ENCODE measurements at places on chromosomes 12 and 14.

- no peak for DNase-seq
Measured at GRCh38 chr12:45839917-45840316, 110.4 kb downstream of the ARID2 start.

- no peak for DNase-seq
Measured at GRCh38 chr14:90812109-90812508, 4.1 kb downstream of the TTC7B start.

- DNase-seq: no peak
Measured at GRCh38 chr14:33668066-33668465, 282.8 kb downstream of the EGLN3 start.

- no peak for DNase-seq
Measured at GRCh38 chr12:100077367-100077766, 65.3 kb downstream of the BLTP3B start.

GRCh38 chr12:89356069-89356665 is 3.9 kb upstream of the DUSP6 start:
- DNase-seq: no peak

DNA sequence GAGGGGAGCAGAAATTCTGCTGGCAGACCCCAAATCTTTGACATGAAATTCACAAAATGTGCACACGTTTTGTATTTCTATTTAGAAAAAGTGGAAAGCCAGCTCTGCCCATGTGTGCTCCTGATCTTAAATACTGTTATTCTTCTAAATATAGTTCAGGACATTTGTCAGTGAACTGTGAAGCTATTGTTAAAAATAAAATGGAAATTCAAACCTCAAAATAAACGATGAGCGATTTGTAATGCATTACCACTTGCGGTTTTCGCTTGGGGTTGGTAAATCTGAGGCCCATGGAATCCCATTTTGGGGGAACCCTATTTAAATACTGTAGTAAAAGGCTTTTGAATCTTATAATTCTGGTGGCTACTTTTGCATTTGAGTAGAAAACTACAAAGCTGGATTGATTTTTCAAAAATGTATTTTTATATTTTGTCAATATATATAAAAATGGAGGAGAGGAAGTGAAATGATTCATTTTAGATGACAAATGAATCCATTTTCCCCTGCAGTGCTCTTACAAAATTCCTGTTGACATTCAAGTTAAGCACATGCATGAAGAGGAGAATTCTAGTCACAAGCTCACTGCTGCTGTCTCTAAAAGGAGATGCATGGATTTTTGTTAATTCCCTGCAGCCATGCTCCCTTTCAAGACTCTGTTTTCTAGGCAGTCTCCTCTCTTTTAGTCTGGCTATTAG is 47.1 kb downstream of the FLRT2 start:
- no peak for DNase-seq

GRCh38 chr12:99600388-99600787 is 47.2 kb upstream of the GARIN6 start:
- DNase-seq: peak; percentile 26

DNA sequence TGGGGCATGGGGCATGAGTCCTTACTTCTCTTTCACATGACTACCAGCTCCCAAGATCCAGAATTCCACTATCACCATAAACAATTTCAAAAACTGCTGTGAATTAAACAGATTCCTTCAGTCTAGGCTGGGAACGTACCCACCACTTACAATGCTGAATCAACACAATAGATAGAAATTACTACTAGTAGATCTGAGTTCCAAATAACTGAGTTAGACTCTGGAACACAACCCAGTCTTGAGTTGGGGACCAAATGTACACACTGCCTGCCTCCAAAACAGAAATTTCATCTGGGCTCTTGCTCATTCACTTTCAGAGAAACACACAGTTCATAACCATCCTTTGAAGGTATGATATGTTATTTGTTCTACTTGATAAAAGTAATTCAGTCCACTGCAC is 8.9 kb downstream of the CORO1C start:
- DNase-seq: no peak

GRCh38 chr14:33165144-33165925 is 226.7 kb downstream of the NPAS3 start:
- DNase-seq: peak; percentile 50

GRCh38 chr12:93060666-93061472 is 131.8 kb upstream of the EEA1 start:
- DNase-seq: peak; percentile 91

GRCh38 chr12:26465419-26466097 is 270.2 kb downstream of the SSPN start:
- DNase-seq: no peak

- DNase-seq: no peak
Measured at GRCh38 chr12:123984903-123985302, 11.9 kb downstream of the ZNF664 start.

GRCh38 chr14:90483571-90483974 is 86.7 kb downstream of the CALM1 start:
- DNase-seq: no peak

- no peak for DNase-seq
Measured at GRCh38 chr14:90695997-90696660, 120.1 kb downstream of the TTC7B start.

- DNase-seq: no peak
Measured at GRCh38 chr12:106415134-106415533, 57.6 kb downstream of the POLR3B start.

DNA sequence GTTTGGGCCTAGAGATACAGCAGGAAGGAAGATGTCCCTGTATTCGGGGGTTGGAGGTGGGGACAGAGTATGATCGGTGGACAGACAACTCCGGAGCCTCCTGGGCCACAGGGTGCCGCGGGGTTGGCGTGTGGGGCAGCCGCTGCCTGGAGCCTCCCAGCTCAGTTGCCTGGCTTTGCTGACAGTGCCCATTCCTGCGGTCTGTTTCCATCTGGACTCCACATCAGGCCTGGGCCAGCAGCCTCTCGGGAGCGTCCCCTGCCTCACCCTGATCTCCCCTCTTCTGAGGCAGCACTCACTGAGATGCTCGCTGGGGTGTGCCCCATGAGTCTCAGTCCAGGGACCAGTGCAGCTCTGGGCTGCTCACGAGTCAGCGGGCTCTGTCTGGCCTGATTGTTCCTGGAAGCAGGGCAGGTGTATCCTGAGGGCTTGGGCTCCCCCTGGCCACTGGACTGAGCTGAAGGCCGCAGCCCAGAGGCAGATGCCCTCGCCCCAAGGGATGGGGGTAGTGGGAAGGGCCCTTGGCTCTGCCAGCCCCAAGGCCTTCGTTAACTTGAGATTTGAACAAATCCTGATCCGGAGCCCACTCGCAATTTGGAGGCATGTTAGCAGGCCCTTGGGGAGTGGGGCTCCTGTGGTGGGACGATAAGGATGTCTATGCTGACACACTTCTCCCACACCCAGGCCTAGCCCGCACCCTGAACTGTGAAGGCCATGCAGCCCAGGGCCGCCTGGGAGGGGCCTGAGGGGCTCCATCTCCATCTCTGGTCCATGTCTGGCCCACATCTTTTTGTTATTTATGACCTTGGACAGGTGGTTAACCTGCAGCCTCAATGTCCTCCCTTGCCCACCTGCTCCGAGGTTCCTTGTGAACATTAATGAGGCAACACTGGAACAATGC is 7.5 kb downstream of the HIP1R start:
- DNase-seq: no peak

DNA sequence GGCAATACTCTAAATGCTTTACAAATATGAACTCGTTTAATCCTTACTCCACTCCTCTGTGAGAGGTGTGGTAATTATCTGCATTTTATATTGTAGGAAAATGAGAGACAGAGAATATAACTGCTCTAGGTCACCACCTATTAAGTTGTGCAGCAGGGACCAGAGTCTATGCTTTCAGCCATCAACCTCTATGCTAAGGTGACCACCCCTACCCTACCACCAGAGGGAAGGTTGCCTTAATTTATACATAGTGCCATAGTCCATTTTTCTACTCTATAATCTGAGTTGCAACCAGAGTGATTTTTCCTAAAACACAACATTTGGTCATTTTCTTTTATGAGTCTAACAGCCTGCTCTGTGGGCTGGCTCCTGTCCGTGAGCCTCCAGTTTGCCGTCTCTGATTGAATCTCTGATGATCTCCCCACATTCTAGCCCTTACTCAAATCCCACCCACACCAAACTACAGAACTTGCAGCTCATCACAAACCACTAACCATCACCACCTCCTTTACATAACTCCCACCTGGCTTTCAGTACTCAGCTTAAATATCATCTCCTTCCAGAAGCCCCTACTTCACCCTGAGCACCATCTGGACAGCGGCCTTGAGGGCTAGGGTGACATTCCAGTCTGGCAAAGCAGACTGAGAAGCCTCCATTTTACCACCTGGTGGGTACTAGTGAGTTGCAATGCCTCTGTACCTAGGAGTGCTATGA is 126.6 kb downstream of the PPM1H start:
- DNase-seq: no peak

GRCh38 chr14:94793901-94794300 is 24.0 kb upstream of the GSC start:
- DNase-seq: no peak

- DNase-seq: peak; percentile 21
Measured at GRCh38 chr14:98498019-98498885, 773.7 kb downstream of the BCL11B start.

DNA sequence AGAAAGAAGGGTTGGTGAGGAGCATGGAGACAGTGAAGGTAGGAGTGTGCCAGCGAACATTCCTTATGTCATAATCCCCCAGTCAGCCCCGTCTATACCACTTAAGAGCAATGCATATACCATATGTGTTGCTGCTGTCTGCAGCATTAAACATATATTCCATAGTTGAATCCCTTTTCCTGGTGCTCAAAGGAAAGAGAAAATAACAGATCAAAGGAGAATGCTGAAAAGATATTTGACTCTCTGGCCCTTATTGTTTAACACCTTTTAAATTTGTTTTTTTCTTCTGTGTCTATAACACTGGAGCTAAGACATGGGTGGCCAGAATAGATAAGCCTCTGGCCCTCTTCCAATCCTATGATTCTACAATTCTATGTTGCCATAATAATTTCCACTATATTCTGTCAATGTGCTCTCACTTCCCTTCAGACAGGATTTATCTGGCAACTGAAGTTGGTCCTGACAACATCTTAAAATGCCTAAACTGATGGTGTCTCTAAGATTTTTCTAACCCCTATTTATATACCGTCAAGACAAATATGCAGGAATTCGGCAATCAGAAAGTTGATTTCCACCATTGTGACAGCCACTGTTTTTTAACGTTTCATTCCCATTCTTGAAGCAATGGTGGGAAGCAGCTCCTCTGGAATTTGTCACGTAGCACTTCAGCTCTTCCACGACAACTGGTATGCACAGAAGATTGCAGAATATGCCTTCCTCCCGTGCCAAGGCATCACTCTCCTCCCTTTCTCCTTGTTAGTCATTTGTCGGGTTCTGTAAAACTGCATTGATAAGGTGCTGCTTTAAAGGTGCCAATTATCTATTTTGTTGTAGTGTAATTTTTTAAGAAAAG is 204.7 kb downstream of the BCAT1 start:
- DNase-seq: no peak

- peak; percentile 9 for DNase-seq
Measured at GRCh38 chr14:44204061-44204835, 302.8 kb downstream of the FSCB start.

DNA sequence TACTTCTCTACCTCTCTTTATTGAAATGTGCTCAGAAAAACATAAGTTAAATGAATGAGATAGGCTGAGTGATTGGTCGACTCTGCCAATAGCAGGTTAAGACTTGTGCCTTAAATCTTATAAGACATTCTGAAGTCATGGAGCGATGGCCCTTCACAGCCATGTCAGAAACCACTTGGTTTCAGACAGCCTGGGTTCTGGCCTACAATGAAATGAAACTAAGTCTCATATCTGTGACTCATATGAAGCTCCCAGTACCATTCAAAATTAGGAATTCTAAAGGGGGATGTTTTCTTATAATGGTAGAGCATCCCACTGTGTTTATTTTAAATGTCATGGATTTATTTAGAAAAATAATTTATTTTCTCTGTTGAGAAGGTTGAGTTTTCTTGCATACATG is 42.6 kb downstream of the PLXNC1 start:
- DNase-seq: no peak

- DNase-seq: no peak
Measured at GRCh38 chr12:110349514-110350151, 53.9 kb downstream of the ANAPC7 start.

GRCh38 chr12:41288142-41288811 is 100.2 kb downstream of the PDZRN4 start:
- DNase-seq: peak; percentile 34

GRCh38 chr12:70005864-70006618 is 181.0 kb downstream of the MYRFL start:
- no peak for DNase-seq

DNA sequence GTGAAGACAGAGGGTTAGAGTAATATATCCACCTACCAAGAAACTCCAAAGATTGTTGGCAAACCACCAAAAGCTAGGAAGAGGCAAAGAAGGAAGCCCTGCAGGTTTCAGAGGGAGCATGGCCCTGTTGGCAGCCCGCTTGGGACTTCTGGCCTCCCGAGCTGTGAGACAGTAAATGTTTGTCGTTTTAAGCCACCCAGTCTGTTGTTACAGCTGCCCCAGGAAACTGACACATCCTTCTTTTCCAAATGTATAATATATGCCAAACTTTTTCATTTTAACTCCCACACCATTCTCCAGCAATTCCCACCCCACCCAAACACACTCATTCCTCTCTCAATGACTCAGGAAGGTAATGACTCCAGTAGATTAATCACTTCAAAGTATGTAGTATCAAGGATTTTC is 74.0 kb downstream of the RPS29 start:
- DNase-seq: no peak

GRCh38 chr14:68076451-68076850 is 256.9 kb downstream of the RAD51B start:
- DNase-seq: no peak

GRCh38 chr12:110165540-110166159 is 41.5 kb downstream of the IFT81 start:
- DNase-seq: no peak

DNA sequence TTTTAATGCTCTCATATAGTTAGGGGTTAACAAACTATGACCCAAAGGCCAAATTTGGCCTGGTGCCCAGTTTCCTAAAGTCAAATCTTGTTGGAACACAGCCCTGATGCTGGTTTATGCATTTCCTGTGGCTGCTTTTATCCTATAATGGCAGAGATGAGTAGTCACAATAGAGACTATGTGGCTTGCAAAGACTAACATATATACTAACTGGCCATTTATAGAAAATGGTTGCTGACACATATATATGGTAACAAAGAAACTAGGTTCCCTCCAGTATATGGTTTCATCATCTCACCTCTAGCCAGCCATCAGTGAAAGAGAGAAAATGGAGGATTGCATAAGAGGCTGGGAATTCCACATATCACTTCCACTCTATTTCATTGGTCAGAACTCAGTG is 10.8 kb downstream of the NAV3 start:
- no peak for DNase-seq

GRCh38 chr12:105296116-105297089 is 34.1 kb upstream of the C12orf75 start:
- DNase-seq: no peak

- DNase-seq: peak; percentile 71
Measured at GRCh38 chr14:54291491-54292191, 105.2 kb upstream of the CDKN3 start.

- DNase-seq: peak; percentile 28
Measured at GRCh38 chr12:120858306-120859088, 45.7 kb downstream of the SPPL3 start.

DNA sequence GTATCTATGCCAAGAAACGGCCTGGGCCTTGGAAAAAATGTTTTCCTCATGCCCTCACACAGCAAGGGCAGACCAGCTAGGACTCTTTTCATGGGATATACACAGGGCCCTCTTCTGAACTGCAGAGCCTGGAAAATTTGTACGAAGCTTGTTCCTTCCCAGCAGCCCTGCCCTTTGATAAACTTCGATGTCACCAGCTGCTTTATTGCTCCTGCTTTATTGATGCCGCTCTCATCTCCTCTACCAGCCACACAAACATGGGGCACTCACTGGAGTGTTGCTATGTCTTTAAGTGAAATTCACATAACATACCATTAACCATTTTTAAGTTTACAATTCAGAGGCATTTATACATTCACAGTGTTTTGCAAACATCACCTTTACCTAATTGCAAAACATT is 197.9 kb downstream of the KTN1 start:
- DNase-seq: no peak

All from eye (tissue), 1 donor.